Activated T-cell treated with anti-CD3 and anti-CD28 coated beads, Interleukin-2, amount 50 U/mL, for 4 hours (primary cell): ENCODE measurements at places on chromosomes 2 and 18. TPM values are rescaled to one million over a fixed set of nuclear protein-coding genes. Genes with fewer than 3 reads are reported as not detected.

The FSIP2 gene
- 0.08 TPM for total RNA-seq

The ALPP gene
- not detected for total RNA-seq

The CNRIP1 gene
- total RNA-seq = 0.11 TPM

- no peak for DNase-seq
Measured at GRCh38 chr2:238650536-238650935, 197.3 kb upstream of the TWIST2 start.

DNA sequence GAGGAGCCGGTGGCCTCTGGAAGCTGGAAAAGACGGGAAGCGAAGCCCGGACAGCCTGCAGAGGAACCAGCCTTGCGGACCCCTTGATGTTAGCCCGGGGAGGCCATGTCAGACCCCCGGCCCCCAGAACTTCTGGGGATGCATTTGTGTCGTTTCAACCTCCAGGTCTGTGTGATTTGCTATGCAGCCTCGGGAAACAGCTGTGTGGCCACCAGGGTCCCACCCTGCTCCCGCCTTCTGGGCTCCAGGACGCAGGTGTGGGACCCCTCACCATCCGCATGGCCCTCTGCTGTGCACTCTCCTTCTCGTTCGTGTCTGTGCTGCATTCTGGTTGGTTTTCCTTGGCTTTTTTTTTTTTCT is 13.3 kb downstream of the NEU4 start:
- no peak for DNase-seq

DNA sequence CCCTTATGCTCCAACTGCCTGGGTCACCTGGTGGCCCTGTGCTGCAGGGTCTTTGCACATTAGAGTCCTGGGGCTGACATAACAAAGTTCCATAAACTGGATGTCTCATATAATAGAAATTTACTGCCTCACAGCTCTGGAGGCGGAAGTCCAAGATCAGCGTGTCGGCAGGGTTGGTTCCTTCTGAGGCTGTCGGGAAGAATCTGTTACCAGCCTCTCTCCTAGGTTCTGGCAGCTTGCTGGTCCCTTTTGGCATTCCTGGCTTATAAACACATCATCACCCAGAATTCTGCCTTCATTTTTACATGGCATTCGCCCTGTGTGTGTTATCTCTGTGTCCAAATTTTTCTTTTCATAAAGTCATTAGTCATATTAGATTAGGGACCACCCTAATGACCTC is 170.5 kb downstream of the NDUFA10 start:
- DNase-seq = no peak

DNA sequence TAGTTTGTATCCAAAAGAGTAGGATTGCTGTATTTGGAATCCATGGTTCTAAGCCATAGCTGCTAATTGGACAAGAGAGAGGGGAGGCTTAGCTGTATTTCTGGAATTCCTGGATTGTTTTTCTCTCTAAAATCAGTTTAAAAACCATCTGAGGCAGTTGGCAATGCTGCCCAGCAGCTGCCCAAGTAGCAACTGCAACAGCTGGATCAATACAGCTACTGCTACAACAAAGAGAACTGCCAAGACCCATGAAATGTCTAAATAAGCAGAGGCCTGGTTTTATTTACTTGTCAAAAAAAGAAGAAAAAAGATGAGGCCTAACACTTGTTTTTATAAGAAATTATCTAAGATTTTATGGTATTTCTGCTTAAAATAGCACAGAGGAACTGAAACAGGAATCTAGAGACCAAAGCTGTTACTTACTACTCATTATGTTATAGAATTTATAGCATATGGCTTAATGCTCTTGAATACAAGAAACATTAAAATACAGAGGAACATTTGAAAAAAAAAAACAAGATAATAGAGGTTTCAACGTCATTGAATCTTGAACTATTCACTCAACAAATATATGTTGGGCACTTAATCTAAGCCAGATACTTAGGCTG is 39.1 kb downstream of the TMEFF2 start:
- no peak for DNase-seq

GRCh38 chr2:212409560-212409959 is 129.0 kb downstream of the ERBB4 start:
- DNase-seq = no peak

DNA sequence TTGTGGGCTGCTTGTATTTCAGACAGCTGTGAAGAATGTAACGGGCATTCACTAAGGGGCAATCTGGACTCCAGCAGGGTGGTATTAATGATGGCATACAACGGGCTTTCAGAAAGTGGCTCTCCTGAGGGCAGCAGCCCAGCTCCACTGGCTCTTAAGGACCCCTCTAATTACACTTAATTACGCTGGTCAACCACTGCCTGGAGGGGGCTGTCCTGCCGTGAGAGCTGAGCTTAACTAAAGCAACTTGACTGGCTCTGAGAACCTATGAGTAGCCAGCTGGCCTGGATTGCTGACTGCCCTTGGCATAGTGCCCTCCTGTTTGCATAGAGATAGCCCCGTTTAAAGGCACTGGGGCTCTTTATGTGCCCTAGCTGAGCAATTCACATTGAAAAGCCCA is 3.8 kb downstream of the LIPG start:
- no peak for DNase-seq

The KIF5C gene
- 7.3 TPM for total RNA-seq

The CRYBA2 gene
- total RNA-seq = not detected

DNA sequence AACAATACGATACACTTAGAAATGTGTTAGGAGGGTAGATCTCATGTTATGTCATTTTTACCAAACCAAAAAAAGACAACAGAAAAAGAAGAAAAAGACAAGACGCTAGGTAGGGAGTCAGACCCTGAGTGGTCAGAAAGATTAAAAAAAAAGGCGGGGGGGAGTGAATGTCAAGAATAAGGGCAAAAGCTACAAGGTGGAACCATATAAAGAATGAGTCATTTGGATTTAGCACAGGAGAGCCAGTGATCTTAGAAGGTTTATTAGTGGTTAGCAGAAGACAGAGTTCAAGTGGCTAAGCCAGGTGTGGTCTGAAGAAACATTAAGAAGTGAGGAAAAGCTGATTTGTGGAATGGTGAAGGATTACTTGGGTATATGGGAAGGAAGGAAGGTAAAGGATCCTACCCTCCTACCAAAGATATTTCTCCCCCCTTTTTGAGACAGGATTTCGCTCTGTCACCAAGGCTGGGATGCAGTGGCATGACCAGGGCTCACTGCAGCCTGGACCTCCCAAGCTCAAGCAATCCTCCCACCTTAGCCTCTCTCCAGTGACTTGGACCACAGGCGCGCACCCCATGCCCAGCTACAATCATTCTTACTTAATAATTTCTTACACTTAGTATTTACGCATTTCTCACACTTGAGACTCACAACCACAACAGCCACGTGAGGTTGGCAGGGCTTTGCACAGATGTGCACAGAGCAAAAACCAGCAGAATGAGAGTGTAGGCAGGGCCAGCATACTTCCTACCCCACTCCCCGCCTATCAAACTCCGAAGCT is 2.6 kb downstream of the DSC2 start:
- no peak for DNase-seq

DNA sequence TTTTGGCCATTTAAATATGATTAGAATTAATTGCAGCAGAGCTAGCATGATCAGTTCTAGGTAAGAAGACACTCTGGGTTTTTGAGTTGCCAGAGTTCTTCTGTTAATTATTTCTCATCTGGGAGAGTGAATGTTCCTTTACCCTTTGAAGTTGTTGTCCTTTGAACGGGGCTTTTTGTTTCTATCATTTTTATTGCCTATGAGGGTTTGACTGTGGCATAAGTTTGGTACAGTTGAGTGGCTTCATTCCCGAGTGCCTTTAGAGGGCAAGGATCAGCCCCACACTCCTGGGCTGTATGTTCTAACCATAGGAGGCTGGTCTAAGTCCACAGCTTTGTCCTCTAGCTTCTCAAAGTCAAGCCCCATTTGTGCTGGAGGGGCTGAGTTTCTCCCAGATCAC is 804.3 kb downstream of the KCNJ3 start:
- no peak for DNase-seq

The MEP1B gene
- not detected for total RNA-seq

DNA sequence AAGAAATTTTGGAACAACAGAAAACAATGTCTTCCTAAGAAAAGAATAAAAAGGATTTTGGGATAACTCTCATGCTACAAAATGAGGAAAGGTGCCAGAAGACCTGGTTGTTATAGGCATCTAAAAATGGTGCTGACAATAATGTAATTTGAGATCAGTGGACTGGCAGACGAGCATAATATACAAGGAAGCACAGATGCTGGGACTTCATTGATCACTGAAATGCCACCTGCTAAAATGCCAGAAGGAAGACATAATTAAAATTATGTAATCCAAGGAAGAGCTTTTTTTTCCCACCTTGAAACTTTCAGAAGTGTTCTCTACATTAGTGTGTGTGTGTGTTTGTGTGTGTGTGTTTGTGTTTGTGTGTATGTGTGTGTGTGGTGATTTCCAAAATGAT is 535.9 kb downstream of the XIRP2 start:
- no peak for DNase-seq

The EIF5B gene
- total RNA-seq = 111 TPM

DNA sequence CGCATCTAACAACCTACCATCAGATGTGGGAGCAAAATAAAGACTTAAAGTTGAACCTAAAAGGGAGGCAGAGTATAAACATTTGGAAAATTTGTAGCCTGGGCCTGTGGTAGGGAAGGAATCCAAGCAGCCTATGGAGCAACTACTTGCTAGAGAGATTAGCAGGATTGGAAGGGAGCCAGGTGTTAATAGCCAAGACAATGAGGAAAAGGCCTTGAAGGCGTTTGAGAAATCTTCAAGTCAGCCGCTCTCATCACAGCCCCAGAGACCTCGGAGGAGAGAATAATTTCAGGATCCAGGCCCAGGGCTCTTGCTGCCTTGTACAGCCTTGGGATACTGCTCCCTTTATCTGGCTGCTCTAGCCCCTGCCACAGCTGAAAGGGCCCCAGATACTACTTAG is 219.7 kb downstream of the THSD7B start:
- no peak for DNase-seq

GRCh38 chr2:168930242-168930641 is 29.2 kb downstream of the G6PC2 start:
- no peak for DNase-seq

The IL1F10 gene
- not detected for total RNA-seq

GRCh38 chr18:33960417-33960816 is 264.3 kb downstream of the NOL4 start:
- no peak for DNase-seq

DNA sequence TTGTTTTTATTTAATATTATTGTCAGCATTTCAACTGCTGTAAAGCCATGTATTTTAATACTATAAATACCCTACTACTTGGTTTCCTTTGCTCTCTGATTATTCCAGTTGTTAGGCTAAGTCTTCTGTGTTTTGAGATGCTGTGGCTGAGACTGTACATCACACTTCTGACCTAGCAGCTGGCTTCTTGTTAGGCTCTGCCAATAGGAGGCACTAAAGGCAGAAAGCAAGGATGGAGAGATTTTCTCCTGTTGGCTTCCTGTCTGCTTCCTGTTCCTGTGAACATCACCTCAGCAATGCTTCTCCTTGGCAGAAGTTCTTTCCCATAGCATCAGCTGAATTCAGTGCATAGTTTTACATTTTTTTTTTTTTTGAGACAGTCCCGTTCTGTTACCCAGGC is 68.3 kb upstream of the YPEL5 start:
- no peak for DNase-seq

The TWIST2 gene
- total RNA-seq = not detected

- DNase-seq = no peak
Measured at GRCh38 chr18:74139888-74140287, 7.7 kb downstream of the FBXO15 start.

The B3GNT7 gene
- total RNA-seq = 0.40 TPM

The CAPG gene
- 9.5 TPM for total RNA-seq

The CFAP221 gene
- total RNA-seq = not detected

The DSG4 gene
- not detected for total RNA-seq

GRCh38 chr18:24461996-24462395 is 1.6 kb downstream of the HRH4 start:
- DNase-seq = no peak

The RNF144A gene
- 13.7 TPM for total RNA-seq

DNA sequence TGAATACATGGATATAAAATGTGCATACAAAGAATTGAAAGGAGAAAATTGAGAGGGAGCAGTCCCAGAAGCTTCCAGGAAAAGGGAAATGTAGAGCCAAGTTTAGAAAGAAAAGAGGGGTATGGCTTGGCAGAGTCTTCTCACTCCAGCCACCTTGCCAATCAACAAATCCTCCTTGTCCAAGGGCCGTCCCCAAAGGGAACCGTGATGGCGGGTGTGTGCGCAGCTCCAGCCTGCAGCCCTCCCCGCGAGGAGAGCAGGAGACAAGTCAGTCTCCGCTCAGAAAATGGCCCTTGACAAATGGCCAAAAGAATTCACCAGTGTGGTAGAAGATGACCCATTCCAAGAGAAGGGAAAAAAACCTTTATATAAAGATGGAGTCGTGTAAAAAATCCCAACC is 448.3 kb upstream of the POU3F3 start:
- no peak for DNase-seq

DNA sequence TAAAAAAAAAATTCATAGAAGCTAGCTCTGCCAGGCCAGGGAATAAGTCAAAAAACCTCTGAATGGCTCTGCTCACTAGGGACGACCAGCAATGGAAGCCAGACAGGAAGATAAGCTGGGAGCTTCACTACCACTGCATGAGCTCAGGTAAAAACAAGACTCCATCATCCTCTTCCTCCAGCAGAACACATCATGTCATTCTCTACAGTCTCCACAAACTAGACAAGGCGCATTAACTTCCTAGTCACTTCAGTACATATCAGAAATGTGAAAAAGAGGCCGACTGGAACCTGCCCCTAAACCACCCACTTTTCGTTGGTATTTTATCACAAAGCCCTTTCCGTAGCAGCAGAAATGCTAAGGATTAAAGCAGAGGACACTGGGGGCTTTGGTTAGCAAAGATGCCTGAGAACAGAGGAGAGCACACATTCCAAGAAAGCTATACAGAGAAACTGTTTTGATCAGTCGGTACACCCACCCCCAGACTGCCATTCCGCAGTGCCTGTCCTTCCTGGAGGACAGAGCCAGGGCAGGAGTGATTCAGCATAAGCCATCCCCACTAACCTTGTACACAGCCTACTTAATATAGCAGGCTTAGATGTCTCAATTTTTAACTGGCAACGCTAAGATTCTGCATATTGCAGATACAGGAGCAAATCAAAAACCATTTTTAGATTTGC is 53.4 kb downstream of the AAK1 start:
- DNase-seq = no peak

The CDH2 gene
- 0.22 TPM for total RNA-seq

- DNase-seq = no peak
Measured at GRCh38 chr2:215664847-215665525, 229.1 kb upstream of the FN1 start.

The DSEL gene
- 0.18 TPM for total RNA-seq

DNA sequence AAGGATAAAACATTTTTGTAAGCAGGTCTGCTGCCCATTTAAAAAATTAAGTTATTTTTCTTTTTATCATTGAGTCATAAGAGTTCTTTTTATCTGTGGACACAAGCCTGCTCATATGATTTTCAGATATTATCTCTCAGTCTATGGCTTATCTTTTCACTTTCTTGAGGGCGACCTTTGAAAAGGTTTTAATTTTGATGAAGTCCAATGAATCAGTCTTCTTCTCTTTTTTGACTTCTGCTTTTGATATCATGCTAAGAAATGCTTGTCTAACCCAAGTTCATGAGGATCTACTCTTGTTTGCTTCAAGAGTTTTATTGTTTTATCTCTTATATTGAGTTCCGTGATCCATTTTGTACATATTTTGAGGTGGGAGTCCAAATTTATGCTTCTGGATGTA is 36.5 kb downstream of the PSMD14 start:
- no peak for DNase-seq
